Thymus (tissue), 14 donors: ENCODE measurements at places on chromosomes 1 and 21.

GRCh38 chr1:67766141-67766978 is 66.9 kb downstream of the GNG12 start:
- H3K4me3 ChIP-seq, result no peak overlapping the region
- peaks cover 12% of the 10 kb centered on the region for H3K4me1 ChIP-seq
- no peaks in the 10 kb centered on the region for H3K36me3 ChIP-seq
- H3K27me3 ChIP-seq, result no peaks in the 10 kb centered on the region

DNA sequence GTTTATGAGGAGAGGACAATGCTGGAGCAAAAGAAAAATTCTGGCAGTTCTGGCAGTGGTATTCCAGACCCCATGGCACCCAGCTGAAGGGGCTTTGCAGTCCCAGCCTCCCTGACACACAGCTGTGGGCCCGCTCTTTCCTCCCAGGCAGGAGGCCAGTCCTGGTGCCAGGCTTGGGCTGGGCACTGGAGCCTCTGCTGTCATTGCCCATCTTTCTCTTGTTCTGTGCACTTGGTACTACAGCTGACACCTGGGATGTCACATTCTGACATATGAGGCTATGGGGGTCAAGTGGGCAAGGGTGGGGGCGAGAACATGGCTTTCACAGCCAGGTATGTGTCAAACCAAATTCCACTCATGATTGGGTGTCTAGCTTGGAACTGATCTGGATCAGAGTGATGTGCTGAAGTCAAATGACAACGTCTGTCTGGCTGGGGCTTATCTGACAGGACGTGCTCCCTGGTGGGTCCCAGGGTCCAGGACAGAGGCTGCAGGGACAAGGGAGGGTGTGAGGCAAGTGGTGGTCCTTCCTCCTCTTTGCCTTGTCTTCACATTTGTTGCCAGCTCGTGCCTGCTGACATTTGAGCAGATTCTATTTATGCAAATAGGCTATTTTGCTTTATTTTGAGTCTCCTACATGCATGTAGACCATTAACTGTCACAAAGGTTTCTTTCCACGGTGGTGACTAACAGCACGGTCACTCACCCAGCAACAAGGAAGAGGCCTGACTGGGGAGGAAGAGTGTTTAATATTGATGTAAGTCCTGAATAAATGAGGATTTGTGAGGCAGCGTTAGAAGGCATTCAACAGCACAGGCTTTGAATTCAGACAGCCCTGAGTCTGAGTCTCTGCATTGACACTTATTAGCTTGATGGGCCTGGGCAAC is 336.3 kb downstream of the PBX1 start:
- H3K27me3 ChIP-seq, result no peaks in the 10 kb centered on the region
- H3K36me3 ChIP-seq, result no peaks in the 10 kb centered on the region
- H3K27ac ChIP-seq, result no peak overlapping the region
- H3K4me1 ChIP-seq, result no peaks in the 10 kb centered on the region

- peaks cover 23% of the 10 kb centered on the region for H3K4me1 ChIP-seq
- H3K27me3 ChIP-seq, result peaks cover 42% of the 10 kb centered on the region
- H3K36me3 ChIP-seq, result no peaks in the 10 kb centered on the region
- peak within 1 kb of the TSS; percentile 27 for H3K4me3 ChIP-seq
Observed at GRCh38 chr1:153678519-153679336, at the start of gene NPR1. Gene NPR1, plus strand, starts transcription at chr1:153678688. Its CDS starts 421 bp downstream, at chr1:153679109.

GRCh38 chr1:119590393-119590792 is 57.7 kb downstream of the ZNF697 start:
- H3K27ac ChIP-seq, result no peak overlapping the region
- no peak overlapping the region for H3K4me3 ChIP-seq
- no peaks in the 10 kb centered on the region for H3K36me3 ChIP-seq
- H3K4me1 ChIP-seq, result no peaks in the 10 kb centered on the region
- H3K27me3 ChIP-seq, result no peaks in the 10 kb centered on the region

DNA sequence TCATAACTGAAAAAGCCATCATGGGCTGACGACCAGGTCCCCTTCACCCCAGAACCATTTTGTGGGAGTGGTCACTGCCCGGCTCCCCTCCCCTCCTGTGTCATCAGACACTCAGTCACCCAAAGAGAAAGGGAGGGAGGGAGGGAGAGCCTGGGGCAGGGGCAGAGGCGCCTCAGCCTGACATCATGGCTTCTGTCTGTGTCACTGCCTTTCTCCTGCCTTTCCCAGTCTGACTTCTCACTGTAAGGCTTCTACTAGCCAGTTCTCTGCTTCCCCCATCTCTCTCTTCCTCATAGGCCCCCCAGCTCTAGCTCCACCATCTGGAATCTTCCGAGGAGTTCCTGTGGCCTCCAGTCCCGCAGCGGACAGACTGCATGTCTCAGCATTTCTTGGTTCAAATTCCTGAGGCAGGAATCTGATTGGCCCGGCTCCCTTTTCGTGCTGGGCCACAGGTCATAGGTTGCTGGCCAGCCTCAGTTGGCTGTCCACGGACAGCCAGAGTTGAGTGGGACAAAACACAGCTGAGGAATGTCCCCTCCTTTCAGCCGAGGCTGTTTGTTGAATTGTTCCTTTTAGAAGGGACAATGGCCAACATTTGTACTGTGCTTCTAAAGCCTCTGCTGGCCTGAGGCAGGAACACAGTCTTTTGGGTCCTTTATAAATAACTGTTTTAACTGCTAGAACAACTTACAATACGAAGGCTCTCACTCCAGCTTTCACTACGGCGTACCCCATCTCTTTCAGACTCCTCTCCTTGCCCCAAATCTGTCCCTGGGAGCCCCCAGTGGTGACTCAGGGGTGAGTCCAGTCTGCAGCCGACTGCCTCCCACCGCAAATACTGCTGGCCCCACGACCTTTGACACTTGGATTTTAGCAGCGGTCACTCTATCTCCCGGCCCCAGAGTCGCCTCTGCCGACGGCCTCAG is 18.7 kb upstream of the KANK4 start:
- DNase-seq, result no peak
- H3K27ac ChIP-seq, result peak overlapping the region; percentile 11
